ENCODE measurements at places on chromosomes 13 and 19.

DNA sequence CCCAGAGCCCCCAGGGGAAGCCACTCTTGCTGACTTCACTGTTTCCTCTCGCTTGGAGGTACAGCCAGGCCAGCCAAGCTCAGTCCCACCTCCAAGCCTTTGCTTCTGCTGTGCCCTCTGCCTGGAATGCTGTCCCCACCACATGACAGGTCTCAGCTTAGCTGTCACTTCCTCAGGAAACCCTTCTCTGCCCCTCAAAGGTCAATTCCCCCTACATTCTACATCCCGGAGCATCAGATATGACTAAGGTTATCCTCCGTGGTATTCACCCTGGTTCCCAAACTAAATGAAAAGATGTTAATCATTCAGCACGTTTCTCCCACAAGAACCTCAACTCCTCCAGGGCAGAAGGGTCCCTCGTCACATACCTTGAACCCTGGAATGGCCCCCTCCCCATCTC lies 53.5 kb downstream of the PTPRS start:
- no peak for DNase-seq

DNA sequence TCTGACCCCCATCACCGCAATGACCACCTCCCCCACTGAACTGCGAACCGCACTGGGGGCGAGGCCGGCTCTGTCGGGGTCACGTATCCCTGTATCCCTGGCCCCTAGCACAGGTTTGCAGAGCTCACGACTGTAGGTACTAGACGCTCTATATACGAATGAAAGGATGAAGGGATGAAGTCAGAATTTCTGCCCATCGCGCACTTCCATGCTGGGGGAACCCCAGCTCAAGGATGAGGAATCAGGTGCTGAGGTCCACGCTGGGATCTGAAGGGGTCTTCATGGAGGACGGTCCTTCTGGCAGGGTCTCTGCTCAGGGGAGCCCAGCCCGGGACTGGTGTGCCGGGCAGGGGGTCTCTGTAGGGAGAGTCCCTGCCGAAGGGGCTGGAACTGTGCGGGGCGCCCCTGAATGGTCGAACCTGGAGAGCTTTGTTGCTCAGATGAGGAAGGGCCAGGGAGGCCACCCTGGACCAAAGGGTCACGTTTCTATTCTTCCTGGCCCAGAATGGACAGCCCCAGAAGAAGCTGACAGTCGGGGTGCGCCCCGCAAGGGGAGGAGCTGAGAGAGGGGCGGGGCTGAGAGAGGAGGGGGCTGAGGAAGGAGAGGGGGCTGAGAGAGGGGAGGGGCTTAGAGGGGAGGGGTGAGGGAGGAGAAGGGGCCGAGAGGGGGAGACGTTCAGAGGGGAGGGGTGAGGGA lies 37.9 kb upstream of the SEMA6B start:
- no peak for DNase-seq

DNA sequence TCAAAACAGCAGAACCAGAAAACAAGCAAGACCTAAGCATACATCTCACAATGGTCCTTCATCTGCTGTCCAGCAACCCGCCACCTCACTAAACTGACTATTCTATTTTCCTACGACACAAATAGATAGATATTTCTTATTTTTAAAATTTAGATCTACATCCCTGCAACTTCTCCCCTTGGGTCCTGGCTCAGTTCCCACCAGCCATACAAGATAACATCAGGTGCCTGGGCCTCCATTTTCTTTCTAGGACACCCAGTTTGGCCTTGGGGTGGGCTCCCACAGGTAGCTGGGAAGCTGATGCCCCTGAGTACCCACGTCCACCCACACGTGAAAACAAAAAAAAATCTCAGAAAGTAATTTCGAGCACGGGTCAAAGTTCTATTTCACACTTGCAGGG lies 47.6 kb downstream of the TGDS start:
- no peak for DNase-seq

DNA sequence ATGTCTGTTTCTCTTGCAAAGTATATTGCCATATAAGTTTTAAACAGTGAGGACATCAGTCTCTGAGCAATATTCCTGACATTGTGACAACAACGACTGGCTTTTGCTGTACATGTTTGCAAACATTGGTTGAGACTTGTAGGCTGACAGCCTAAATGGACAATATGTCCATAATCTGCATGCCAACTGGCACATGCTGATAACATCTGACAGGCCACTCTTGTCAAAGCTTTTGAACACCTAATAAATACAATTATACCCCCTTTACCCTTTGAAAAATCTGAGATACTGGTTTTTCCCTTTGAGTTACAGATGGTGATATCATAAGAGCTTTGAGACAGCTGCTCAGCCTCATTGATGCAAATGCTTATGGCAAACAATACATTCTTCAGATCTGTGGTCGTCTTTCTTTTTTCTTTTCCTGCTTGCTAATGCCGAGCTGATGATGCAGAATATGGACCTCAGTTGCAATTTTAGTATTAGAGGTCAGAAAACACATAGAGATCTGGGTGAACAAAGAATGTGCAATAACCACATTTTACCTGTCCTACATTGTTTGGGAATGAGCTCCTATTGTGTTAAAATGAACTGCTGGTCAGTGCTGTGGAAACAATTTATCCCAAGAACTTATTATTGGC lies 114.9 kb downstream of the RFC3 start:
- DNase-seq: no peak

GRCh38 chr13:111304041-111304544 lies 16.3 kb upstream of the TEX29 start:
- peak; percentile 43 for DNase-seq

DNA sequence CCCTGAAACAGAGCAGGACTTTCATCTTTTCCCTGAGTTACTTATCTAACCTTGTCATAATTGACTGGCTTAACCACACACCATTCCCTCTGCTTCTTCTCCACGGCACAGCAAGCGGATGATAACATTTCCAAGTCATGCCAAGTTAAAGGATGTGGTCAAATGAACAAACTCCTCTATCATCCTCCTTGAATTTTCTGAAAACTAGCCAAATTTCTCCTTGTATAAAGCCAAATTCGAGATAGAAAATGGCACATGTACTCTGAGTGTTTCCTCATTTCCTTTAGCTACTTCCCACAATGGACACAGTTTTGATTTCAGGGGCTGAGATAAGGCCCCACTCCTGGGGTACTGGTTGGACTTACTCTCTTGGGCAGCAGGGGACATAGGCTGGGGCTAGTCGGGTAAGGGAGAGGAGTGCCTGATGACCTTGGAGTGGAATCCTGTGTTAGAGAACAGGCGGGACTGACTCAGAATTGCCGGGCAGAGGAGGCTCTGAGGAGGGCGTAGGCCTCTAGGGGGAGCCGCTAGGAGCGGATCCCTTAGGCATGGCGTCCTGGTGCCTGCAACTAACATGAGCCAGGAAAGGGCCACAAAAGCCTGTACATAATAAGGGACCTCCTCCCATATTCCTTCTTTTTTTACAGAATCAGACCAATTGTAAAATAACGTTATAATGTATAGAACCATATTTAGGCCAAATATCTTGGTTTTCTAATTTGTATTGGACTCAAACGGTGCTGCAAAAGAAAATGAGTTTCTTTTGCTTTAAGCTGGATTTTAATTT lies 20.3 kb upstream of the TMTC4 start:
- DNase-seq: no peak

DNA sequence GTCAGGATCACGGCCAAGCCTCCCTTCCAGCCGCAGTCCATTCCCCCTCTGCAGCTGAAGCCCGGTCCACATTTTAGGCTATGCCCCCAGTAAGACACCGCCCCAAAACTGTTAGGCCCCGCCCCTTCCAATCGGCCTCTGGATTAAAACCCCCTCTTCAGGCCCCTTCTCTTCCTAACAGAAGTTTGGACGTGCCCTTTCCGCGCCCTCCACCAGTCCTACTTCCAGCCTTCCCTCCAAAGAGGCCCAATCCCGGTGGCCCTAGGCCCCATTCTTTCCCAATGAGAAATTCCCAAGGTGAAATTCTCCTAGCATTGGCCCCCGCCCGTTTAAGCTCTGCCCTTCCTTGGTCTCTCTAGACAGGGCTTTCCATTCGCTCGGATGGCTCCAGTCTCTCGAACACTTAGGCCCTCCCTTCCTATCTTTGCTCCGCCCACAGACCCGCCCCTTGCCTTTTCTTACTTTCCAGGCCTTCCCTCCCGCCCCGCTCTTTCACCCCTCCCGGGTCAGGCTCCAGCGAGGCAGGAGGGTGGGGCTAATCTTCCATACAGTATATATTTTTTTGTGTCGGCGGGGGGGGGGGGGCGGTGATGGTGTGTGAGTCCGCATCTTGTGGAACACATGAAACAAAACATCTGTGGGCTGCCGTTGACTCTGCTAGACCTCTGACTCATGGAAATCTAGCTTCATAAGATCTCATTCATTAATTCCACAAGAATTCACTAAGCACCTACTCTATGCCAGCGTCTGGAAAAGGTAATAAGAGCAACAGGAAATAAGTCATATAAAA lies 13.6 kb downstream of the LTBP4 start:
- peak; percentile 59 for DNase-seq

DNA sequence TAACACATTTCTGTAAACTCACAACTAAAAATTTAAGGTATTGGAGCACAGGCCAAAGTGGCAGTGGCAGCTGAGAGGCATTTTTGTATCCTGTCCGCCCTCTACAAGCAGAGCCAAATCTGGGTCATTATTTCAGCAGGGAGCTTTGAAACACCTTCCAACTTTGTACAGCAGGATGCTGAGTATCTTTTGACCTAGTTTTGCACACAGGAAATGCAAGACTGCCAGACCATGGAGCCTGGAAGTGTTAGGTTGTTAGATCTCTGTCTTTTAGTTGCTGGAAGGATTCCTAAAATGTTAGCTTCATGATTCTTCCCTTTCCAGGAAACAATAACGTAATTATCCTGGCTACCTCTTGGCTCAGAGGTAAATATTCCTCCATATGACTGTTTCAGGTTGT lies 148.6 kb upstream of the ATXN8OS start:
- DNase-seq: no peak

DNA sequence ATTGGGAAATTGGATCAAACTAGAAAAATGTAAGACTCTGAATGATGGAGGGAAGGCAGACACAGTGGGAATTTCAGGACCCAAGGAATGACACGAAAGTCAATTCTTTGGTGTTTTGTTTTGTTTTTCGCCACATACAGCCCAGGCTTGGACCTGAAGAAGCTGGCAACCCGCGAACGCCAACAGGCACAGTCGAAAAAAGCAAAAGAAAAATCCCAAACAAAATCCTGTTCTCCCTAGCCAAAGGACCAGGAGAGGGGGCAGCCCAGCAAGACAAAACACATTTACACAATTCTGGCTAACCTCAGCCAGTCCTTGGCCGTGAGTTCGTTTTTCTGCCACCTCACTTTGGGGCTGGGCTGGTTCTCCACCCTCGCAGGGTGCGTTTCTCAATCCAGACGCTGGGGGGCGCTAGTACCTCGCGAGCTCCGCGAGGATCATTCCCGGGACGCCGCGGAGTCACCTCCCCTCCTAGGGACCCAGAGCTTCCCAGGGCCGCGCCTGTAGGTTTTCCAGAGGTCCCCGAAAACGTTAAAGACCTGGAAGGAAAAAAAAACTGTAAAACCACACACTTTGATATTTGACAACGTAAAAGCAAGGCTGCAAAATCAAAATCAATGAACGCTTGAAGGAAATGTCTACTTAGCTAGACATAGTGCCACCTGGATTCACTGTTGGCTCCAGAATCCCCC lies 34.9 kb upstream of the TPM4 start:
- DNase-seq: peak; percentile 55

- no peak for DNase-seq
Measured at GRCh38 chr13:50742968-50743367, 100.5 kb downstream of the DLEU7 start.

- DNase-seq: no peak
Measured at GRCh38 chr13:53237696-53238095, 209.1 kb downstream of the OLFM4 start.

DNA sequence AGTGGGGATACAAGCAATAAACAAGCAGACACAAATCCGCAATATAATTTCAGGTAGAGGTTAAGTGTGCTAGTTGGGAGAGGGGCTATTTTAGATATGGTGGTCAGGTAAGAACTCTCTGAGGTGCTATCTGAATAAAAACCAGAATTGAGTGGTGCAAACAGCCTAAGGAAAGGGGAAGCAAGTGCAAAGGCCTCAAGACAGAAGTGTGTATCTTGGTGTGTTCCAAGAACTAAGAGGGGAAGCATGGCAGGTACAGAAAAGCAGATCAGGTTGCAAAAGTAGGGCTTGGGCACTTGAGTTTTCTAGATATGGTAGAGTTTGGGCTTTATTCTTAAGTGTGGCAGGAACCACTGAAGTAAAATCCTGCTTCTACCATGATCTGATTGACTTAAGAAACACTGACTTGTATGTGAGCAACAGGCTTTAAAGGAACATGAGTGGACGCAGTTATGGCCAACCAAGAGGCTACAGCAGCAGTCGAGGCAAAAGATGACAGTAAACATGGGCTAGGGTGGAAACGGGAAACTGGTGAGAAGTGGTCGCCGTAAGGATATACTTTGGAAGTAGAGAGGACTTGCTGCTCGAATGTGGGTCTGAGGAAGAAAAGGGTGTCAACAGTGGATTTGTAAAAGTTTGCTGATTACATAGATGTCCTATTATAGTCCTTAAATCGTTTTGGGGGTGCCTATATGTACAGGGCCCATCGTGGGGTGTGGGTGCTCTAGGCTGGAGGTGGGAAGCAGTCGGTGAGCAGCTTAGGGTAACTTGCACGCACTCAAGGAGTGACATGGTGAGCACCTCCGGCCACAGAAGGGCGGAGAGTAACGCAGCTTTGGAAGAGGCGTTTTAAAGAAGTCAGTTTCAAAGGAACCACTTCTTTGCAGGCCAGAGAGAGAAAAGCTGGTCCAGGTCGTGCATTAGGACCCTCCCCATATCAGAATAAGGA lies 677 bp downstream of the TGDS start:
- DNase-seq: no peak

- DNase-seq: no peak
Measured at GRCh38 chr13:113877149-113877990, 13.5 kb upstream of the GAS6 start.

- DNase-seq: no peak
Measured at GRCh38 chr13:86900906-86901305, 770.3 kb upstream of the SLITRK5 start.

GRCh38 chr19:18465964-18466339 lies 28.0 kb upstream of the ISYNA1 start:
- no peak for DNase-seq

DNA sequence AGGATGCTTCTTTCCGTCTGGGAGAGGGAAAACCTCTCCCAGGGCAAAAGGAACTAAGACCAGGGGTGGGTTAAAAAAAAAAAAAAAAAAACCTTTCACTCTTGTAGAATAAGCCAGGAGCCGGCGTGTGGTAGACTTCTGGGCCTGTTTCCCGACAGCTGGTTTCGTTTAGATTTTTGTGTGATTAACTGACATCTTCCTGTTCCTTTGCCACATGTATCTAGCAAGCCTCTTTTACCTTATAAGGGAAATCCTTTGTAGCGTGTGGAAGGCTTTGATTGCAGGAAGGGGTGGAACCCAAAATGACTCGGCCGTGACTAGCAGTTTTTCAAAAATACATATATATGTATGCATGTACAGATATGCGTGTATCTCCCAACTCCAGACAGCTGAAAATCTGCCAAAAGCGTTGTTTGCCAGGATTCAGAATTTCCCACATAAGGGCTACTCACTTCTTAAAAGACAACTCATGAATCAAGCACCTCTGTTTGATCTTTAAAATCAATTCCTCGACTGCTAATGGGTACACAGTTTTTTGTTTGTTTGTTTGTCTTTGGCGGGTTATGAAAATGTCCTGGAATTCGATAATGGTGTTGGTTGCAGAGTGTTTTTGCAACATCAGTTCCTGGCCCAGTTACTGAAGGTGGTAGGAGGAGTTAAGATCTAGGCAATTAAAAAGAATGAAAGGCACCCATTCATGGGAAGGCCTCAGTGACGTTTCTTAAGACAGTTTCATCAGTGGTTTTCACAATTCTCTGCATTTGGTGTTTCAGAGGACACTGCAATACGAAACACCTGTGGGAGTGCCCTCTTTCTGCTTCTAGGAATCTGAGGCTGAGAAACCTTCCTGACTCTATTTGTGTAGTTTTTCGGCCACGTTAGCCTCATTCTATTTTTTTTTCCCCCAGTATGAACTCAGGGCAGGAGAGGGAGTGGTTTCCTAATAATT lies 2.7 kb downstream of the TPM4 start:
- peak; percentile 77 for DNase-seq

Data from GM06990 (cell line).